ENCODE measurements at places on chromosomes 13 and 19.

GRCh38 chr13:37701972-37702371, 103.4 kb upstream of the POSTN start:
- DNase-seq: no peak

DNA sequence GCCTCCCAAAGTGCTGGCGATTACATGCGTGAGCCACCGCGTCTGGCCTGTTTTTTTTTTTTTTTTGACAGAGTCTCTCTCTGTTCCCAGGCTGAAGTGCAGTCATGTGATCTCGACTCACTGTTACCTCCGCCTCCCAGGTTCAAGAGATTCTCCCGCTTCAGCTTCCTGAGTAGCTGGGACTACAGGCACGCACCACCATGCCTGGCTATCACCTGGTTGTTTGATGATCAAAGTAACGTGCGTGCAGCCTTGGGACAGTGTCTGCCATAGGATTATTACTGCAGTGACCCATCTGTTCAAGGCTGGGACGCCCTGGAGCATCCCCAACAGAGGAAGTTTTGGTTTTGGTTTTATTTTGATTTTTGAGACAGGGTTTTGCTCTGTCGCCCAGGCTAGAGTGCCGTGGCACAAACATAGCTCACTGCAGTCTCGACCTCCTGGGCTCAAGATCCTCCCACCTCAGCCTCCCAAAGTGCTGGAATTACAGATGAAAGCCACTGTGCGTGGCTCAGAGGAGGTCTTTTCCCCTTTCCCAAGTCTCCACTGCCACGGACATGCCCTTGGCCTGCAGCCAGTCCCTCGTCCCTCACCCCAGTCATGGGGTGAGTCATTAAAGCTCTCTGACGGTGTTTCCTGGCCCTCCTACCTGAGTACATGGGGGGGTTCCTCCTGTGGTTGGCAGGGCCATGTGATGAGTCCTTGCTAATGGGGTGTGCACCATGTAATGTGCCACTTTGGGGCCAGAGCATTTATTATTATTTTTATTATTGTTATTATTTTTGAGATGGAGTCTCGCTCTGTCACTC, 65.6 kb downstream of the IER2 start:
- DNase-seq: no peak

GRCh38 chr13:108483981-108484380, 145.4 kb upstream of the MYO16 start:
- DNase-seq: no peak

GRCh38 chr13:106859533-106859904, 291.6 kb upstream of the ARGLU1 start:
- DNase-seq: no peak

DNA sequence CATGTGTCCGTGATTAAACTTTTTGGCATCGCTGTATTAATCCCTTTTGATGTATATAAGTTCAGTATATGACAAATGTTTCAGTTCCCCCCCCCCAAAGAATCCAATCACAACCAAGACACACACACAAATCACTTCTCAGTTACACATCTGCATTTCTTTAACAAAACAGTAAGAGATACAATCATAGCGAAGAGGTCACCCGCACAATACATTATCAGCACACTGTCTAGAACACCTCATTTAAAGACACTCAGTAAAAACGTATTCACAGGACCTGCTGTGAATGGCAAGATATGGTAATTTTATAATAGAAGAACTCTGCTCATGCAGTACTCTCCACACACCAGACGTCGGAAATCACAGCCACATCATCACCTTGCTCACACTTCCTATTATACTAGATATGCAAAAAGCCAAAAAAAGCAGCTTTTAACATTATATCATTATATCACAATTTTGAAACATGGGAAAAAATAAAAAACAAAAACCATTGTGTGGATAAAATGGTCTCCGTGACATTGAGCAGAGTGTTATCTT, 71.4 kb upstream of the XPO4 start:
- DNase-seq: no peak

GRCh38 chr13:46361276-46361934, 25.6 kb downstream of the RUBCNL start:
- DNase-seq: no peak

- no peak for DNase-seq
Measured at GRCh38 chr13:73062468-73062867, 3.7 kb downstream of the KLF5 start.

- no peak for DNase-seq
Measured at GRCh38 chr13:102768909-102769308, 4.7 kb downstream of the TEX30 start.

GRCh38 chr13:32960626-32961025, 55.6 kb upstream of the KL start:
- no peak for DNase-seq

DNA sequence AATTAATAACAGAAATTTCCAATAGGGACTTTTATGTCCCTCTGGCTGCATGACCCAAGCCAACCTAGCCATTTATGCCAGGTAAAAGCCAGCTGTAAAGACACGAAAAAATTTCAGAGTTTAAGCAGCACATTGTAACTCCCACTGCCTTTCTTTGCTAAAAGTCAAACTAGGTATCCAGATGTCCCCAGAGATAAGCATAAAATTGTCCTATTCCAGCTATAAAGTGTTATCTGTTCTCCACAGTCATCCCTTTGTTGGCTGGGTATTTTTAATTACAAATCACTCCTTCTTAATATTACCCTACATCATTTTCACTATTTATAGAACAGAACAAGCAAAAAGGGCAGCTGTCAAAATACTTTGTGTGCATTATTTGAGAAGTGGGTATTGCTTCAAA, 3.2 kb upstream of the ZNF154 start:
- DNase-seq: no peak

- no peak for DNase-seq
Measured at GRCh38 chr19:31818798-31819105, 469.5 kb upstream of the TSHZ3 start.

- DNase-seq: no peak
Measured at GRCh38 chr13:44879452-44880058, 109.7 kb downstream of the NUFIP1 start.

DNA sequence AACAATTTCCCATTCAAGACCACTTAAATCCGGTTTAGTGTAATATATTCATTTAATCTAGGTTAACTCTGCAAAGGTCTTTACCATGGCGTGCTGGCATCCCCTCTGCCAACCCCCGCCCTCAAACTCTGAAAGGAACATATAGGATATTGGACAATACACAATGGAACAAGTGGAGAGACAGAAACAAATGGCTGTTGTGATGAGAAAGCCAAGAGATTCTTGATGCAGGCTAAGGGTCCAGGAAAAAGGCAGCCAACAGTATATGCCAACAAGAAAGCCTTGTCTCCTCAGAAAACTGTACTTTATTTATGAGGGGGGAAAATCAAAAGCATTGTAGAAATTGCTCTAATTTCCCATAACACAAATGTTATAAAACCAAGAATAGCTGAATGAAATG, 407.3 kb upstream of the SGCG start:
- DNase-seq: no peak

DNA sequence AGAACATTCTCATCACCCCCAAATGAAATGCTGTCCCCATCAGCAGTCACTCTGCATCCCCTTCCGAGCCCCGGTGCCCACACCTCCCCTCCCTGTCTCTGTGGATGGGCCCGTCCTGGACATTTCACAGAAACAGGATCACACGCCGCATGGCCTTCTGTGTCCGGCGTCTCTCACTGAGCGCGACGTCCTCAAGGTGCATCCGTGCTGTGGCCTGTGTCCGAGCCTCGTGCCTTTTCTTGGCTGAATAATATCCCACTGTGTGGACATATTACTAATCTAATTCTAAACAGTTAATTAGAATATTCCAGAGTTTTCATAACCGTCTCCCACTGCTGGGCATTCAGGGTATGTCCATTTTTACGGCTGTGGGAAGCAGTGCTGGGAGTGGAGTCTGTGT, 8.7 kb downstream of the NDUFS7 start:
- DNase-seq: no peak
